Activated T-cell treated with anti-CD3 and anti-CD28 coated beads, Interleukin-2, amount 50 U/mL, for 48 hours (primary cell): ENCODE measurements at places on chromosomes 13 and 19.

DNA sequence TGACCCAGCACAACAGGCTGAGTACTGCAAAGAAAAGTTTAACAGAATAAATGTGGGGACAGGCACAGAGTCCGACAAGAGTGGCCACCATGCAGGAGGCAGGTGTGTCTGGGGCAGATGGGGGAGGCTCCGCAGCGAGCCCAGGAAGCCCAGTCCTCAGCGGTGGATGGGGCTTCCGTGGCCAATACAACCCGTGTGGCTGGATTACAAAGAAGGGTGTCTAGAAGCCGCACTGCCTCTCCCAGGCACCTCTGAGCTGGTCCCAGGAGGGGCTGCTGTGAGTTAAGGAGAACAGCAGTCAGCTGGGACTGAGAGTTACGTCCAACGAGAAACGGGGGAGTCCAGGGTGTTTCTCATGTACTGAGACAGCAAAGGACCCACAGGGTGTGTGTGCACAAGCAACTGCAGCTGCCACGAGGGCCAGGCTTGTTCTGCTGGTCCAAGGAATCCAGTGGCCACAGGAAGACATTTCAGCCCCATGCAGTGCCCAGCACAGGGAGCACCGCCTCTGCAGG is 70.2 kb downstream of the SPACA7 start:
- peak; percentile 11 for DNase-seq

DNA sequence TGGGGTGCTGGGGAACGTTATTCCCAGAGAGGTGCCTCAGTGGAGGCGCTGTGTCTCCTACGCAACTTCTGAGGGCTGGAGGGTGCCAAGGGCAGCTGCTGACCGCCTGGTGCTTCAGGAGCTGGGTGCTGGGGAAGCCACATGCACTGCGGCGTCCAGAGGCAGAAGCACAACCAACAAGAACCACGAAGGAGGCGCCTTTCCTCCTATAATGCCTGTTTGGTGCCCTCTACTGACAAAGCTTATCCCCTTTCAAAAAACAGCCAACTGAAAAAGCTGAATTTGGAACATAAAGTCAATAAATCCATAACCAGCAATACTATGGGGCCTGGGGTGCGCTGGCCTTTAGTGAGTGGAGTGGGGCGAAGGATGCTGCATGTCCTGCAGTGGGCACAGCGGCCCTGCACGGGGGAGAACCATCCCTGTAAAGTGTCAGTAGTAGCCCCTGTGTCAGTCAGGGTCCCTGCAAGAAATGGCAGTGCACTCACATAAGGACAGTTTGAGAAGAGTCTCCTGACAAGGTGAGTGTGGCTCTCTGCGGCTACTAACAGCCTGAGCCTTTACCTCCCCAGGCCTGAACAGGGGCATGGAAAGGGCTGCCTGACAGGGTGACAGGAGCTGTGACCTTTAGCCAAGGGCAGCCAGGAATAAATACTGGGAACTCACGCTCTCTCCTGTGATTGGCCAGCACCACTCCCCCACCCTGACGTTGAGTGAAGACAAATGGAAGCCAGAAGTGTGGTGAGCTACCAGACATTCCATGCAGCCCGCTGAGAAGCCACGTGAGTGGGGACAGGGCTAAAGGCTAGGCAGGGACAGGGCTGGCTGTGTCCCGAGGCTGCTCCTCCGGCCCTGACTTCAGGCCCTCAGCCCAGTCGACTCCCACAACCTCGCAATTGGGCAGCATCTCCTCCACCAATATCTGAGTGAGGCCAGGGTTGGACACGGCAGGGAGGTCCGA is 4.5 kb upstream of the B3GNT8 start:
- no peak for DNase-seq

DNA sequence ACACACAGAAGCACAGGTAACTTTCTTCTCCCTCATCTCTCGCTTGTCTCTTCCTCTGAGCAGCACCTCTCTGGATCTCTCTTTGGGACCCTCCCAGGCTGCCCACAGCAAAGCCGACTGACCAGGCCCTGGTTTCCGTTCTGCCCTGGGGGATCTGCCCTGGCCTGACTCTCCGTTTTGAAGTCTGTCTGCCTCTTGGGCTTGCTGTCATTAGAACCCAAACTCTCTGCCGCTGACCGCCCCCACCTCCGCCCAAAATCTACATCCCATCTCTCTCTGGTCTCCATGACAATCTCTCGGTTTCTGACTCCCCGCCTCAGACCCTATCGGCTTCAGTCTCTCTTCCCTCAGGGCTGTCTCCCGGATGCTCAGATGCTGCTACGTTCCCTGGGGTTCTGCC is 6.9 kb downstream of the KCNC3 start:
- DNase-seq, result no peak

DNA sequence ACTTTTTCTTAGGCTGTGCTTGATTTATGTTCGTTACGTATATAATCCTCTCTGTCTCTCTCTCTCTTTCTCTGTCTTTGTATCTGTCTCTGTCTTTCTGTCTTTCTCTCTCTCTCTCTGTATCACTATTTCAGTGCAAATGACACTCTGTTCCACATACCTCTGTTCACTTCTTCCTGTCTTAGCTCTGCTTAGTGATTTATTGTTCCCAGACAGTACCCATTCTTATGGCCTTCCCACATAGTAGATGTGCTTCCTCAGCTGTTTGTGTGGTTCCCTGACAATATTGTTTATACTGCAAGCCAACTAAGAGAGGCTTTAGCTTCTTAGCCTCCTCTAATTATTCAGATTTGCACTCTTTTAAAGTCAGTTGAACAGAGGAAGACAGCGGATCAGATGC is 1244.2 kb downstream of the DIAPH3 start:
- no peak for DNase-seq

DNA sequence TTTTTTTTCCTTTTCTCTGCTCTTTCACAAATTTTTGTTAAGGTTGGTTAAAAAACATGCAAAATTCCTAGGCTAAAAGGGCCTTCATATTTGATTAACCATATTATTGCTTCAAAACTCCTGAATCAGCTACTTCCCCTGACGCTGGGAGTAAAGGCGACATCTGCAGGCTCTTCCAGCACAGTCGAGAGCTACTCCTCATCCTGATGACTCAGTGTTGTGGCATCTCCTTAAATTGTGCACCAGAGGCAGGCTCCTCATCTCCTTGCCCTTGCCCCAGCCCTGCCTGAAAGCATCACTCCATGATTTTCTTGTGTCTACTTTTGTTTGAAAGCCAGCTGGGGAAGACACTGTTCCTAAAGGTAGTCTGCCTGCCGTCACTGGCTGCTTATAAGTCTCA is 24.5 kb upstream of the SOX1 start:
- DNase-seq, result no peak

GRCh38 chr19:29887442-29887855 is 54.6 kb upstream of the URI1 start:
- no peak for DNase-seq

- DNase-seq, result no peak
These were observed 468 bp upstream of the SERTM1 start for GRCh38 chr13:36673352-36673751.

GRCh38 chr13:30844548-30845296 is 61.3 kb upstream of the MEDAG start:
- DNase-seq, result no peak

- no peak for DNase-seq
These were observed 16.9 kb downstream of the CBY2 start for GRCh38 chr13:45718992-45719391.

GRCh38 chr13:78607409-78608251 is 4.3 kb upstream of the POU4F1 start:
- DNase-seq, result no peak

GRCh38 chr13:80742033-80742432 is 401.1 kb upstream of the SPRY2 start:
- DNase-seq, result no peak

DNA sequence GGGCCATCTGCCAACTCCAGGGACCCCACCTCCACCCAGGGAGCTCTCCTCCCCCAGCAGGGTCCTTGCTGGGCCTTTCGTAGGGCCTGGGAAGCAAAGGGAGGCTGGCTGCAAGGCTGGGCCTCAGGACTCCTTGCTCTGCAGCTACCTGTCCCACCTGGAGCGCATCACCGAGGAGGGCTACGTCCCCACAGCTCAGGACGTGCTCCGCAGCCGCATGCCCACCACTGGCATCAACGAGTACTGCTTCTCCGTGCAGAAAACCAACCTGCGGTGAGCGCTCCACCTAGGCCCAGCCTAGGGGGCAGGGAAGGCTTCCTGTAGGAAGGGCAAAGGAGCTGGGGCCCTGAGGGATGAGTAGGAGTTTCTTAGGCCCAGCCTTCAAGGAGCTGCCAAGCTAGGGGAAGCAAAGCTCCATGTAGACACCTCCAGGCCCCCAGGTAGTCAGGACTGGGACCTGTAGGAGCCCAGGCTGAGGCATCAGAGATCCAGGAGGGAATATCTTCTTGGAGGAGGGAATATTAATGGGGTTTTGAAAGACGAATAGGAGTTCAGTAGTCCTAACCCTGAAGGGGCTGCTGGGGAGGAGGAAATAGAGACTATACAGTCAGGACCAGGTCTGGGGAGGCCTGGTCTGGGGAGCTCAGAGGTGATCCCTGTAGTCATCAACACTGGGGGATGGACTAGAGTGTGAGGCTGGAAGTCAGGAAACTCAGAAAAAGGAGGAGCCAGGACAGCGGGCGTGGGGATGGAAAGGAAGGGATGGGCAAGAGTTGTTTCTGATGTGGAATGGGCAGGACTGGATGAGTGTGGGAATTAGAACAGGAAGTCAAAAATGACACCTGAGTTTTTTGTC is 16.0 kb downstream of the GNA15 start:
- no peak for DNase-seq

DNA sequence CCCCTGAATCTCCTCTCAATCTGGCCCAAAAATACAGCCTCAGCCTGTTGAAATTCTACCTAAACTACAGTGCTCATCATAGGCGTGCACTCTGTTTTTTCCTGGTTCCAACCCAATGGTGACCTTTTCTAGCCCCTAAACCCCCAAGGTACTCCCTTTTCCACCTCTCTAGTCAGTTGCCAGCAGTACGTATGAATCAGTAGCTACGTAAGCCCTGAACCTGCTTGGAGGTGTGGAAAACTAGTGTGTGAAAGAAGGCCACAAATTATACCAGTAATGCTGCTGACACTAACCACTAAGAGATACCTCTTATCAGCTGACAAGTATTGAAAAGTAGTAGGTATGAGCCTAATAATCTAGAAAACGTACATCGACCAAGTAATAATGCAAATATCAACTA is 60.9 kb downstream of the FOXO1 start:
- DNase-seq, result no peak

DNA sequence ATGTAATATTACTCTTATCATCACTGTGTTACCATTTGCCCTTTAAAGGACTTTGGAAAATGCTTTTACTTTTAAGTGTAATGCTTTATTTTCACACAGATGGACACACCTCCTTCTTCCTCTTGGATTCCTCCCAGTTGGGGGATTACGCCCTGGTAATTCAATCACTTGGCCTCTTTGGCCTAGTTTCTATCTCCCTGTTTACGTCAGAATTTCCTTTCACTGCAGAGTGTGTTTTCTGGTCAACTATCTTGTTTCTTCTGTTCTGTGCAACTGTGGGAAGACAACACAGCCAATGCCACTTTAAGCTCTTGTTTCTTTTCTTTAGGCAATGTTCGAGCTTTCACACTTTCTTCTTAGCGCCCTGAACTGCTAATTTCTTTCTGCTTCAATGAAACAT is 257.3 kb upstream of the MAB21L1 start:
- no peak for DNase-seq

- no peak for DNase-seq
These were observed 15.2 kb downstream of the FAM124A start for GRCh38 chr13:51237386-51237785.

DNA sequence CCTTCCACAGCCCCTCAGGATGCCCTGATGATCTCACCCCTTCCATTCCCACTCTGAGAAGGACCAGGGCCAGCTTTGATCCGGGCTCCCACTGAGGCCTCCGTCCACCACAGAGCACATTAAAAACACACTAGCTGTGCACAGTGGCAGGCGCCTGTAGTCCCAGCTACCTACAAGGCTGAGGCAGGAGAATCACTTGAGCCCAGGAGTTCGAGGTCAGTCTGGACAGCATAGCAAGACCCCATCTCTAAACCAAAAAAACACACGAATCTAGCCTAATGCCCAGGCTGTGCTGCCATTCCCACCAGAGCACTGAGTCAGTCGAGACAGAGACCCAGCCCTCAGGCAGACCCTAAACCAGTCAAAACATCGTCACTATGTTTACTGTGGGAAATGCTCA is 14.1 kb downstream of the RFX1 start:
- DNase-seq, result no peak

- no peak for DNase-seq
These were observed 41.3 kb downstream of the RCBTB2 start for GRCh38 chr13:48491423-48492095.

GRCh38 chr19:42154471-42155323 is 22.5 kb upstream of the POU2F2 start:
- DNase-seq, result no peak

DNA sequence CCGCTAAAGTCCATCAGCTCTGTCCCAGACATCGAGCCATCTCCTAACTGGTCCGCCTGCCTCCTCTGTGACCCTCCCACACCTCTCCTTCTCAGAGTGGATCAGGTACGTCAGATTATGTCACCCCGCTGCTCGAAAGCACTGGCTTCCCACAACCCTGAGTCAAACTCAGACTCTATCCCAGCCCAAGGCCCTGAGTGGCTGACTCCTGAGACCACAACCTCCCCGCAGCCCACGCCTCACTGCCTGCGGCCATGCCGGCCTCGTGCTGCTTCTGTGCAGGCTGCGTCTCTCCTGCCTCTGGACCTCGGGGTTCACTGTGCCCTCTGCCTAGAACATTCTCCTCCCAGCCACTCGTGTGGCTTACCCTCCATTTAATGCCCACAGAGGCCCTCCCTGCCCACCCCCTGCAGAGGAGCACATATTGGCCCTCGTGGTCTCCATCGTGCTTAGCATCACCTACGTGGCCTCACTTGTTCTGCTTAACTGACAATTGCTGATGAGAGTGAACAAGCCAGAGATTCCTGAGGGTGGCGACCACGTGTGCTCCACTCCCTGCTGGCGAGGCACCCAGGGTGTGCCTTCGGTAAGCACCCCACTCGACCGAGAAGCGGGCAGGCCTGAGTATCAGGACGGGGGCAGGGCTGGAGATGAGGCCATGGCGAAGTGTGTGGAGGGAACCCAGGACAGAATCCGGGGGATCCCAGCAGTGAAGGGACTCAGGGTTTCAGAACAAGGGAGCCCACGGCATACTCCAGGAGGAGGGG is 13.5 kb upstream of the FKRP start:
- DNase-seq, result no peak

GRCh38 chr19:44602081-44602480 is 11.3 kb upstream of the IGSF23 start:
- no peak for DNase-seq

- no peak for DNase-seq
These were observed 7.8 kb upstream of the UBL3 start for GRCh38 chr13:29858231-29858630.
